Occipital lobe (tissue), 3 donors: ENCODE measurements at places on chromosomes 7 and 10.

DNA sequence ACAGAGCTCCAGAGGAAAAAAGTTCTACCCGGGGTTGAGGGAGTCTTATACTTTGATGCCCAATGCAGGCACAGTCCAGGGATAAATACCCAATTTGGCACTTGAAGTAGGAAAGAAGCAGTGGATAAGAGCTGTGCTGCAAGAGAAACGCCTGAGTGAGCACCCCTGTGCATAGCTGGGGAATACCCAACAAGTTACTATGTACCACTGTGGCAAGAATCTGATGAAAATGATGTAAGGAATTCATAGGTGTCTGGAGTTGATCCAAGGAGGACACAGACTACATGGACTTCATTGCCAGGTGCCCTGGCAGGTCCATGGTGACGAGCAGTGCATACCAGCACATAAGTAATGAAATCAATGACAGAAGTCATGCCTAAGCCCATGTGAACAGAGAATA lies 183.7 kb upstream of the FEZF1 start:
- no peak for DNase-seq

DNA sequence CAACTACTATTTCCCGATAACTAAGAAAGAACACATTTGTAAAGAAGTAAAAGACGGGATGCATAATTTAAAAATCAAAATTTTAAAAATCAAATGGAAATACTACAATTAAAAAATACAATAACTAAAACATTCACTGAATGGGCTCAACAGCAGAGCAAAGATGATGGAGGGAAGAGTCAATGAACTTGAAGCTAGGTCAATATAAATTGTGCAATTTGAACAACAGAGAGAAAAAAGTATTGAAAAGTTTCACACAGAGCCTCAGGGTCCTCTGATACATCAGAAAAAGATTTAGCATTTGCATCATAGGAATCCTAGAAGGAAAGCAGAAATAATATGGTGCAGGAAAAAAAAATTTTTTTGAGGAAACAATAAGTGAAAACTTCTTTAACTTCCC lies 581.0 kb downstream of the KCNMA1 start:
- no peak for DNase-seq

GRCh38 chr10:130914367-130914766 lies 397.2 kb downstream of the TCERG1L start:
- no peak for DNase-seq

DNA sequence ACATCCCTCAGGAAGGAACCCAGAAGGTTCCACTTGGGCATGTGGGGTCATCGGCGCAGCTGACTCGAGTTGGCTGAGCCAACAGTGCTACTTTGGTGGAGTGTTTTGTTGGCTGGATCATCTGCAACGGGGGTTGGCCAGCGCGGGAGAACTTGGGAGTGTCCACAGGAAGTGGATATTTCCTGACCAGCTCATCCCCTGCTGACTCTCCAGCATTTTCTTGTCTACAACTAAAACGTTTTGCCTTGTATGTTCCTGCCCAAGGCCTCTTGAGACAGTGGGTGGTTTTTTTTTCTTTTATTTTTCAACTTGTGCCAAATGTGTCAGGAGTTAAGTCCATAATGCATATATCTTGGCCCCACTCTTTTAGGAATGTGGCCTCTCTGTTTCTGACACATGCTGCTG lies 208.6 kb downstream of the ZNF365 start:
- DNase-seq: no peak

DNA sequence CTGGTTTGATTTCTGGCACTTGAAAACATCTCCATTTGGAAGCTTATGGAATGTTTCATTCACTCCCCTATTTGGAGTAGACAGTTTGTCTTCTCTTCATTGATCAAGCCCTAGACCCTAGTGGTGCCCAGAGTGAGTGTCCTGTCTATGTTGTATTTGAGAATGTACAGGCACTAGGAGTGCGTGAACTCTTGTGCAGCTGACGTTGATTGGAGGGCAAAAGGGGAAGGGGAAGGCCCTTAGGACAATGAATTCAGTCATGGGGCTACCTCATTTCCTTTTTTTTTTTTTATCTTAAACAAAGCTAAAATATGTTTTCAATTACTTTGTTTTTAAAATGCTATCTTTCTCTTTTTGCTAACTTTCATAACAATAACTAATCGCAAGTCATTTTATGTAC lies 66.5 kb downstream of the ADD3 start:
- DNase-seq: no peak

GRCh38 chr7:77284005-77284404 lies 84.4 kb upstream of the FGL2 start:
- no peak for DNase-seq

GRCh38 chr7:142797391-142798377 lies 26.9 kb downstream of the PRSS2 start:
- DNase-seq: no peak

- DNase-seq: no peak
Measured at GRCh38 chr10:50224330-50224952, 26.9 kb downstream of the ASAH2 start.

DNA sequence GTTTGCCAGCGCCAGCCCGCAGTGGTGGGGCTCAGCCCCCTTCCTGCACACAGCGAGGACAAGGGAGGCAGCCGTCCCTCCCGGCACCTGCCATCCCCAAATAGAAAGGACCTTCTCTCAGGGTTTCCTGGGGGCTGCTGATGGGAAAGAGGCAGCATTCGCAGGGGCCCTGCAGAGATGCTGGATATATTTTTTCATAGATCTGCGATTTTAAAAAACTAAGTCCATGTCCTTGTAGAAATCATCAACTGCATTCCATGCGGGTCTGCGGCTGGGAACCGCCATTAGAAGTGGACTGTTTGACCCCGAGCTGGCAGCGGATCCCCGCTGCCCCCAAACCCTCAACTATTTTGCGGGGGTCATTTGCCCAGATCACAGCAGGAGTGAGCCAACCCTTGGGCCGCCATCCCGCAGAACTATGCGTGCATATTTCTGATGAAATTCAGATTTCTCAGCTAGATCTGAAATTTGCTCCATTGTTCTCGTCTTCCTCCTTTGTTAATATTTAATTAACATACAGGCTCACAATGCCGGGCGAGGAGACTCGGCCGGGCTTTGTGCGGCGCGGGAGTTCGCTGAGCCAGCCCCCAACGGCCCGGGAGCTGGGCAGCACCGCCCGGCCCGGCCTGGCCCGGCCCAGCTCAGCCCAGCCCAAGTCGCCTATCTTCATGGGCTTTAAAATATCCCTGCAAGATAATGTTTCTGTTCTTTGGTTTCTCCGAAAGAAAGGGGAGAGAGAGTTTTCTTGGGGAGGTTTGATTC lies 2.0 kb downstream of the EN2 start:
- no peak for DNase-seq

DNA sequence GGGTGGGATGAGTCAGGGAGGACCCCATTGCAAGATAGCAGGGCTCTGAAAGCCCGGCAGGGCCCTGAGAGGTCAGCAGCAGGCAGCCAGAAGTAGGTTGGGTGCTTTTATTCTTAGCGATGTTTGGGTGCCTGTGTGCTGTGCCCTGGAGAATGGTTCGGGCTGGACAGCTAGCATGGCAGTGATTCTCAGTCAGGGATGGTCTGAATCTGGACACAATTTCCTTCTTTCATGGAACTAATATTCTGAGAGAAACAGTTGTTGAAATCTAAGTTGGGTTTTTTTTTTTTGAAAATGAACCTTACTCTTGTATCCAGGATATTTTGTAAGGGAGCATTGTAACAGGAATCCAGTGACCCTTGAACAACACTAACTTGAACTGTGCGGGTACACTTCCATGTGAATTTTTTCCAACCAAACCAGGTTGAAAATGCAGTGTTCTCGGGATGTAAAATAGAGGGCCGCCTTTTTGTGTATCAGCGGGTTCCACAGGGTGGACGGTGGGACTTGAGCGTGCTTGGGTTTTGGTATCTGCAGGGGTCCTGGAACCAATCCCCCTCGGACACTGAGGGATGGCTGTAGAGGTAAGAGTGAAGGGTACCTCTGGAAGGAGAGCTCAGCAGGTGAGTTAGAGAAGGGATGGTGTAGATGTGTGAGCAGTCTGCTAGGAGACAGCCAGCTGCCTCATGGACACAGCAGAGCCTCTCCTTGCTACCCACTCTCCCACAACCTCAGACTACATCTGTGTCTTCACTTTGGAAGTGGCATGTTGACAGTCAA lies 12.5 kb downstream of the CCNY start:
- no peak for DNase-seq

- DNase-seq: no peak
Measured at GRCh38 chr7:99473315-99473596, 566 bp downstream of the ZNF789 start.

- no peak for DNase-seq
Measured at GRCh38 chr10:34716958-34717357, 98.1 kb downstream of the PARD3 start.

- no peak for DNase-seq
Measured at GRCh38 chr7:70432567-70433001, 699.4 kb upstream of the GALNT17 start.

- DNase-seq: no peak
Measured at GRCh38 chr10:47230482-47230881, 69.5 kb upstream of the GDF10 start.

GRCh38 chr10:113297226-113297625 lies 255.6 kb upstream of the HABP2 start:
- no peak for DNase-seq

GRCh38 chr10:113945075-113945686 lies 90.7 kb downstream of the NHLRC2 start:
- no peak for DNase-seq

DNA sequence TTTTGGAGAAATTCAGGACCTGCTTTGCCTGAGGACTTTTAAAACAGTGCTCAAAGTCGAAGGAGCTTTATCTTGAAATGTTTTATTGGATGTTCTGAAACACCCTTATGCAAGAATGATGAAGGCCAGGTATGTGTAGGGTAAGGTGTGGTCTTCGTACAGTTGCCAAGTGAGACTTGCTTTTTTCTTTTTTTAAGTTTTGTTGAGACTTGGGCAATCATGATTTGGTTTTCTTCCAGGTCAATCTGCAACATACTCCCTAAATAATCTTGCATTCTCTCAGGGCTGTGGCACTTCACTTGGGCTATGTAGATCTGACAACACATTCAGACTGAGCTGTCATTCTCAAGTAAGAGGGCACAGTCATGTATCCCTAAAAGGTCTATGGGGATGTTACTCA lies 75.0 kb downstream of the GATA3 start:
- no peak for DNase-seq

DNA sequence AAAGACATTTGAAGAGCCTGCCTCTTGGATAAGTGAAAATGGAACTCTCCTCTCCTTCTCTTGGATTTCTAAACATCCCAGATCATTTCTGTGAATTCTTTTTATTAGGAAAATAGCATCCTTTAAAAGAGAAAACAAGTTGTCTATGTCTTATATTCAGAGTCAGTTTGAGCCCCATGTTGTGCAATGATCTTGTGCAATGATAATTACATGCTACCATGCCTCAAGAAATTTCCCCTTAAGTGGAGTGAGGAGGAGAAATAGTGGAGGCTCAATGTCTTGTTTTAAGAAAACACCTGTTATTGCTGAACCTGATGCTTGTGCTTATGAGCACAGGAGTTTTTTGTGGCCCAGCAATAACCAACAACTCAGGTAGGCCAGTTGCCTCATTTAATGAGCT lies 103.6 kb downstream of the NPSR1 start:
- no peak for DNase-seq

- DNase-seq: no peak
Measured at GRCh38 chr10:48249004-48249762, 25.3 kb downstream of the FRMPD2 start.

DNA sequence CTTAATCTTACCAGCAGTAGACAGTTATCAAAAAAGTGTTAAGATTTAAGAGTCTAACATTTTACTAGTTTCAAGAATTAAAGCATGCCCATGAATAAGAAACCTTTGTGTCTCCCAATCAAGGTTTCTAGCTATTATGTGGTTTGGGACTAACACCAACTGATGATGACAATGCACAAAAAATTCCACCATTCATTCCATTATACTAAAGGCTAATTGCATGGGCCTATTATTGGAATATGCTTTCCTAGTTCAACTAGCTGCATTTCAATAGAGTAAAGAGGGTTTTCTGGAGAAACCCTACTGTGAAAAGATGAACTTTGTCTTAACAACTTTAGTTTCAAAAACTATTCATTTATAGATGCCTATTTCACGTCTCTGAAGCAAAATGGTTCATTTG lies 44.6 kb downstream of the UBE2H start:
- no peak for DNase-seq

DNA sequence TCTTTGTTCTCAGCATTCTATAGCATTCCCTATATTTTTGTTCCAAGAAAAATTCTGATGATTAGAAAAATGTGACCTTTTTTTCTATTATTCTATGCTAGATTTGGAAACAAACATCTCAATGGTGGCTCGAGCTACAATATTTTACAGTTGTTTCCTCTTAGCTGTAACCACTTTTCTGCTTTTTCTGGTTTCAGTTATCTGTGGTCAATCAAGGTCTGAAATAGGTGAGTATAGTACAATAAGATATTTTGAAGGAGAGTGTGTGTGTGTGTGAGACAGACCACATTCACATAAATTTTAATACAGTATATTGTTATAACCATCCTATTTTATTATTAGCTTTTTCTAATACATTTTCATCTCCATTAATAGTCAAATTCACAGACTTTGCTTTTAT lies 564.5 kb upstream of the GHITM start:
- DNase-seq: no peak

GRCh38 chr10:53754596-53755250 lies 982.1 kb upstream of the MBL2 start:
- DNase-seq: no peak

DNA sequence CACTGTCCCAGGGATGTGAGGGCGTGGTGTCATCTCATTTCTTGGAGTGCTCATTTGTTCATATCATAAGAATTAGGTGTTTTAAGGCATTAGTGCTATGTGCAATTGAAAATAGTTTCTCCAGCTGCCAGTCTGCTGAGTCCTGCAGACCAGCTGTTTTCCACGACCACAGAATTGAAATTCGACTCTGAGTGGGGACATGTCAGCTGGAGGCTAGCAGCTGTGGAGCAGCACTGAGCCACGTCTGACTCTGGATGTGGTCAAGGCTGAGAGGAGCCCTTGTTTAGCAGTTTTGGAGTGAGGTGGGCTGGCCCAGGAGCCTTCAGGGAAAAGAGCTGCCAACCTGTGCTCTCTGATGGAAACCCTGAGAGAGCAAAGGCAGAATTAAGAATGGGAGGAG lies 156.3 kb upstream of the GRB10 start:
- DNase-seq: no peak

GRCh38 chr7:45716380-45717203 lies 142.4 kb downstream of the ADCY1 start:
- DNase-seq: no peak
